ENCODE measurements at places on chromosomes 7 and 10.

- no peak for DNase-seq
Measured at GRCh38 chr7:18087687-18088078, 60.0 kb upstream of the PRPS1L1 start.

GRCh38 chr7:142832417-142832816, 22.5 kb upstream of the EPHB6 start:
- no peak for DNase-seq

DNA sequence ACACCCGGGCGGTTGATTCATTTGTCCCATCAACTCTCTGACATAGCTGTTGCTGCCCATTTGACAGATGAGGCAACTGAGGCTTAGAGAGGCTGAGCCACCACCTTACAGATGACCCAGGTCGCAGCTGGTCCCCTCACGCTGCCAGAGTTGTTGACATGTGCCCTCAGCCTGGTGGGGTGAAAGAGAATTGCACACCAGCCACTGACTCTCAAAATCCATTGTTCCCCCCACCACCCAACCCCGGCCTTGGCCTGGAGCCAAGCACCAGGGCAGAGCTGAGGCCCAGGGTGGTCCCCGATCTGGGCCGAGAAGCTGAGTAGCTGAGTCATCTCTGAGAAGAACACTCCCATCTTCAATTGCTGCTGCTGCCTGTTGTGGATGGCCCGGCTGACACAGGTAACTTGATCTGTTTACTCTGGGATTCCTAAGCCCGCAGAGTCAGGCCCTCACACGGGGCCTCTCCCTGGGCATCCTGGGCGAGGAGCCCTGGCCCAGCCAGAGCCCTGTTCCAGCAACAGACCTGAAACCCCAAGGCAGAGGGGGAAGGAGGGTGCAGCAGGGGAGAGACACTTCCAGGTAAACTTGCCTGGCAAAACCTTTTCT, 27.5 kb downstream of the PVRIG start:
- DNase-seq: peak; percentile 64

DNA sequence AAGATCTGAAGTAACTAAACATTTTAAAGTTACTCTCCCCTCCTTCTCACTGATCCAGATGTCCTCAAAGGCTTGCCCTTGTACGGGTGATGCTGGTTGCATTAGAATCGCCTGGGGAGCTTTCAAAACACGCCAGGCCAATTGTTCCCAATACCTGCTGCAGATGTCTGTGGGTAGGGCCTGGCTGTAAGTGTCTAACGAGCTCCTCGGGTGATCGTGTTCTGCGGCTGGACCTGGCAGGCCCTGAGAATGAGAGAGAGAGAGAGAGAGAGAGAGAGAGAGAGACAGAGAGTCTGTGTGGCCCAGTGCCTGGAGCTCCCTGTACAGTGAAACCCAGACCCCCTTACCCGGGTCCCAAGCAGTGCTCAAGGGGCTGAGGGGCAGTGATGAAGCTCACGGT, 8.4 kb downstream of the COL13A1 start:
- no peak for DNase-seq

DNA sequence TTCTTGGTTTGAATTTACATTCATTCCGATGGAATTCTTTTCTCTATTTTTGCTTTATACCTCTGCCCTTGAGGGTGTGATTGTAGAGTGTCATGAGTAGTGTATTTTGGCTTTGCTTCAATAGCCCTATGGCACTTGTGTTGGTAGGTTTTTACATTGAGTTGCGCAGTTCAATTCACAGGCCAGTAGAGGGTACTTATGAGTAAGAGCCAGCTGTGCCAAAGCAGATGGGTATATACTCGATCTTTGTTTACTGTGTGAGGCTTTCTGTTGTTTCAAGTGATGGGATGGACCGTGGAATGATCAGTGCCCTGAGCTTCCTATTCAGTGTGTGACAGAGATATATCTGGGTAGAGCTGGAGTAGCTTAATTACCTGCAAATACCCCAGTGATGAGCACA, 4.3 kb upstream of the AKR1C3 start:
- no peak for DNase-seq

GRCh38 chr7:38893061-38893460, 15.9 kb downstream of the VPS41 start:
- no peak for DNase-seq

DNA sequence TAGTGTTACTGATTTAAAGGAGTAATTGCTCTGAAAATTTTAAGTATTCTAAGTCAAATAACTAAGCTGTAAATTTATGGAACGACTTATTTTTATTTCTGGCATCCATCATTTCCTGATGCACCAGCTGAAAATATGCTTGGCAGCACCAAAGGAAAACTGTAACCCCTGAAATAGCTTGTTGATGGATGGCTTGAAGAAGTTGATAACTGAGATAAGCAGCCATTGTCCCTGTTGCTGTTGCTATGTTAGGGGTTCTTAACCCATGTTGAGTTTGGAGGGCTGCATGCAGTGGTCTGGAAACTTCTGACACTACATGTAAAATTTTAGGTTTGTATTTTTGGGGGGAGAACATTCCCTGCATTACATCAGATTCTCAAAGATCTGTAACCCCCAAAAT, 30.6 kb downstream of the RPA3 start:
- no peak for DNase-seq

GRCh38 chr10:17820943-17821342, 11.8 kb downstream of the MRC1 start:
- DNase-seq: no peak

GRCh38 chr10:124149189-124150042, 56.0 kb upstream of the CHST15 start:
- DNase-seq: no peak

DNA sequence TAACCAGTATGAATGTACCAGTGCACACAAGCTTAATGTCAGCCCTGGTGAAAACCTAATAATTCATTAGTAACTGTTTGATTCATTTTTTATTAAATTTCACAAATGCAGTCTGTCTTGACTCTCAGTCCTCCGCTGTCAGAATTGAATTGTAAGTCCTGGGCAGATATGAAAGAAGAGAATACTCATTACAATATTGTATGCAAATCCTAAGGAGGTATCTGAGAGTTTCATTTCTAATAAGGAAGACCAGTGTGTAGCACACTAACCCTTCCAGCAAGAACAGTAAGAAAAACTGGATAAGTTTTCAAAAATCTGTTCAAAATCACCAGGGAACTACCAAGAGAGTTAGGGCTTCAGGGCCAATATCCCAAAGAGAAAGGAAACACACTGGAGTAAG, 652.1 kb downstream of the SUGCT start:
- DNase-seq: no peak

GRCh38 chr10:22740180-22740579, 25.8 kb upstream of the PIP4K2A start:
- DNase-seq: no peak

GRCh38 chr10:49596836-49597235, 13.3 kb upstream of the SLC18A3 start:
- no peak for DNase-seq

DNA sequence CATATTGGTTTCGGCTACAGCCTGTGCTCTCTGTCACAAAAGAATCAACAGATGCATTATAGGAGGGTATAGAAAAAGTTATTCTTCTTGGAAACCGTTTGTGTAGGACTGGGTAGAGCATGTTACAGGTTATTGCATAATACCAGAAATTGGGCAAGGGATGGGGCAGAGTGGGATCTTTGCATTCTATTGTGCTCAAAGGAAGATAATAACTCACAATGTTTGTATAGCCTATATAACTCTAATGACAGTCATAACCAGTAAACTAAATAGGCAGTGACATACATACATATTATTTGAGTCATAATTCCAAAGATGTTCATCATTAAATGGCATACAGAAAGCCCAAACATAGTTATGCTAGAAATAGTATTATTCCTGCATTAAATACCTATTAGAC, 179.7 kb downstream of the XPNPEP1 start:
- DNase-seq: no peak

GRCh38 chr7:154794147-154794780, 208.7 kb downstream of the PAXIP1 start:
- DNase-seq: no peak

GRCh38 chr7:113873554-113874151, 45.2 kb downstream of the PPP1R3A start:
- DNase-seq: no peak

- DNase-seq: no peak
Measured at GRCh38 chr10:121558238-121558637, 40.0 kb downstream of the FGFR2 start.

- DNase-seq: no peak
Measured at GRCh38 chr10:15829495-15829894, 30.8 kb downstream of the MINDY3 start.

- DNase-seq: no peak
Measured at GRCh38 chr10:49024484-49024883, 84.8 kb upstream of the LRRC18 start.

DNA sequence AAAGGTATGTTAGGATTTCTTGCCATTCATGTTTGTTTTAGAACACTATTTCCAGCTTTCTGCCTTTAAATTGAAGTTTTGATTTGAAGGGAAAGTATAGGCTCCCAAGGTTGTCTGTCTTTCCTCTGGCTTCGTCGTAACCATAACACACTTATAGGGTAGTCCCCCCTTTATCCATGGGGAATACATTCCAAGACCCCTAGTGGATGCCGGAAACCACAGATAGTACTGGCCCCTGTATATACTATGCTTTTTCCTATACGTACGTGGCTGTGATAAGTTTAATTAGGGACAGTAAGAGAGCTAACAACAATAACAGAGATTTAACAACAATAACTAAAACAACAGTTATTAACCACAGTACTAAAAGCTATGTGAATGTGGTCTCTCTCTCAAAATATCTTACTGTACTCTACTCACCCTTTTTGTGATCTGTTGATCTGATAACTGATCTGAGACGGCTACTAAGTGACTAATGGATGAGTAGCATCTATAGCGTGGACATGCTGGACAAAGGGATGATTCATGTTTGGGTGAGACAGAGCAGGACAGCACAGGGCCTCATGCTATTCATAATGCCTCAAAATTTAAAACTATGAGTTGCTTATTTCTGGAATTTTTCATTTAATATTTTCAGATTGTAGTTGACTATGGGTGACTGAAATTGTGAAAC, 273.1 kb downstream of the AUTS2 start:
- no peak for DNase-seq

- no peak for DNase-seq
Measured at GRCh38 chr10:116710076-116710475, 32.3 kb downstream of the HSPA12A start.

- no peak for DNase-seq
Measured at GRCh38 chr7:93119191-93119905, 1.6 kb upstream of the SAMD9 start.

- DNase-seq: no peak
Measured at GRCh38 chr10:96747734-96748550, 27.6 kb upstream of the PIK3AP1 start.

DNA sequence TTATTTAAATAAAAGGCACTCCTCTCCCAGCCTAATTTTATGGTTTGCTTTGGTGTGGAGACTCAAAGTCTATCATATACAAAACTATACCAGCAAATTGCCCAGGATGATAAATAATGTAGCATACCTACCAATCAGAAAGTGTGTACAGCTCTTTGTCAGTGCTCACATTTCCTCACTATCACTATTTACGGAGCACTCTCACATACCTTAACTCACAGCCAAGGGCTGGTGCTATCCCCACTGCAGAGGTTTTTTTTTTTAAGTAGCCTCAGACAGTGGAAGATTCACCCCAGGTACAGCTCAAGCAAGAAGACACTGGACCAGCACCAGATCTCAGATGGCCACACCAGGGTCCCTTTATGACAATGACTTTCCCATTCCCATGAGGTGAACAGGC, 2.5 kb downstream of the PDLIM1 start:
- no peak for DNase-seq
